ENCODE measurements at places on chromosomes 3 and 15.

DNA sequence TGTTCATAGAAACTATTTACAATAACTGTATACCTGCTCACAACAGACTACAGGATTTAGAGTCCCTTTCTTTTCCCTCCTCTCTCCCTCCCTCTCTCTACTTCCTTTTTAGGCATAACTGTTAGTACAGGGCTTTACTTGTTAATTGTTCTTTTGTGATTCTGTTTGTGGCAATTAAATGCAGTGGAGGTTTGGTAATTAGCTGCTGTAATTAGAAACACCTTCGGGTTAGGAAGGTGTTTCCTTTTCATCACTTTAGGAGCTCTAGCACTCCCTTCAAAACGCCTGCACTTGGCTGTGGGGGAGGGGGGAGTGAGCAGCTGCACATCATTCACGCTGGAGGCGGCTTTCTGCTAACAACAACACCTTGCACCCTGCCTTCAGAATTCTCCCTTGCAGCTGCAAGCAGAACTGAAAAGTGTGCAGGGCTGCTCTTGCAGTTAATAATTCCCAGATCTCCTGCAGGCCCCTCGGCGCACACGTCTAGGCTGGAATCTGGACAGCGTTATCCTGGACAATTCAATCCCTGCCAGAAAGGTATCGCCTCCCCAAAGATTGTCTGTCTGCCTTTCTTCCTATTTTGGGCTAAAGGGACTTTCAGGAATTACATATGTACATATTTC lies 242.6 kb upstream of the RGMA start:
- no peak for DNase-seq

DNA sequence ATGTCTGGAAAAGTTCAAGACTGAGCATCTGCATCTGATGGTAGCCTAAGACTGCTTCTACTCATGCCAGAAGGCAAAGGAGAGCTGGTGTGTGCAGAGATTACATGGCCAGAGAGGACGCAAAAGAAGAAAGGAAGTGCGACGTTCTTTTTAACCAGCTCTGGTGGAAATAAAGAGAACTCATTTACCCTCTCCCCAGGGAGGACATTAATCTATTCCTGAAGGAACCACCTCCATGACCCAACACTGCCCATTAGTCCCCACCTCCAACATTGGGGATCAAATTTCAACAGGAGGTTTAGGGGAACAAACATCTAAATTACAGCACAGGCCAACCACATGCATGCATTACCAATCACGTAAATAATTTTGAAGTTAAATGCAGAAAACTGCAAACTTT lies 1.5 kb upstream of the NCK1 start:
- no peak for DNase-seq

DNA sequence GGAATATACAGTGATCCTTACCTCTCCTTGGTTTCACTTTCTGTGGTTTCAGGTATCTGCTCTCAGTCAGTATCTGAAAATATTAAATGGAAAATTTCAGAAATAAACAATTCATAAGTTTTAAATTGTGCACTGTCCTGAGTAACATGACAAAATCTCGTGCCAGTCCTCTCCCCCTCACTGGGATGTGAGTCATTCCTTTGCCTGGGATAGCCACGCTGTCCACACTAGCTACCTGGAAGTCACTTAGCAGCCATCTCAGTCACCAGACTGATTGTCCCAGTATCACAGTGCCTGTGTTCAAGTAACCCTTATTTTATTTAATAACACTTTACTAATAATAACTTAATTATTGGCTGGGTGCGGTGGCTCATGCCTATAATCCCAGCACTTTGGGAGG lies 15.3 kb upstream of the KLHL25 start:
- DNase-seq, result no peak

GRCh38 chr15:24675332-24676144 lies at the start of gene NPAP1:
Gene NPAP1 (plus strand): TSS chr15:24675775. CDS start chr15:24675868, 93 bp downstream.
- no peak for DNase-seq

GRCh38 chr15:51184627-51185026 lies 89.9 kb upstream of the TNFAIP8L3 start:
- no peak for DNase-seq

DNA sequence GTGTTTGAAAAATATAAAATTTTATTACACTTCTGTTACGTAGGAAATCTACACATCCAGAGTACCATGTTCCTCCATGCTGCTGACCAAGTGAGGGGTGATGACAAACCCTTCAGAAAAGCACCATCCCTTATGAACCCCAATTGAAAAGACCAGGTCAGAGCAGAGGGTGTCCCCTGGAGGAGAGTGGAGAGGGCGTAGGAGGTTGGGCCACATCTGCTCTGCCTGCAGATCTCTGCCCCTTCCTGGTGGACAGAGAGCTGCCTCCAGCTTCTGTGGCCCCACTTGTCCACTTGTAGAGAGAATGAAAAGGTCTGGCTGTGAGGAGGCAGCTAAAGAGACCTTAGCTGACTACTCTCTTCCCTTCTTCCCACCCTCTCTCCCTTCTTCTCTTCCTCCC lies 55.5 kb downstream of the GLDN start:
- DNase-seq, result no peak

DNA sequence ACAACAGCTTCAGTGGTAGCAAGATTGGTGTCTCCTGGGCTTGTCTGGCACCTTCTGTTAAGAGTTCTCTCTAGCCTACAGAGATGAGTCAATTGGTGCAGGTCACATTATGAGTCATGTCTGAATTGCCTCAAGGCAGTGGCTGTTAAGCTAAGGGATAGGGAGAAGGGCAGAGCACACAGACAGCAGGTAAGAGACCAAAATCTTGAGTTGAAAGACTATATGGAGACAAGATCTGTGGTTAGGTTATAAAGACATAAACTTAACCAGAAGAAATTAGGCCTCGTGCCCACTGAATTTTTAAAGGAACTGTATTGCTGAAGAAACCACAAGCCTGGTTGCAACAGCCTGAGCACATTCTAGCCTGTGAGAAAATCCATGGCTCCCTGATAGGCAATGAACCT lies 19.2 kb upstream of the KPNA1 start:
- peak; percentile 10 for DNase-seq

- no peak for DNase-seq
Measured at GRCh38 chr15:49622561-49622960, 1.7 kb downstream of the DTWD1 start.

DNA sequence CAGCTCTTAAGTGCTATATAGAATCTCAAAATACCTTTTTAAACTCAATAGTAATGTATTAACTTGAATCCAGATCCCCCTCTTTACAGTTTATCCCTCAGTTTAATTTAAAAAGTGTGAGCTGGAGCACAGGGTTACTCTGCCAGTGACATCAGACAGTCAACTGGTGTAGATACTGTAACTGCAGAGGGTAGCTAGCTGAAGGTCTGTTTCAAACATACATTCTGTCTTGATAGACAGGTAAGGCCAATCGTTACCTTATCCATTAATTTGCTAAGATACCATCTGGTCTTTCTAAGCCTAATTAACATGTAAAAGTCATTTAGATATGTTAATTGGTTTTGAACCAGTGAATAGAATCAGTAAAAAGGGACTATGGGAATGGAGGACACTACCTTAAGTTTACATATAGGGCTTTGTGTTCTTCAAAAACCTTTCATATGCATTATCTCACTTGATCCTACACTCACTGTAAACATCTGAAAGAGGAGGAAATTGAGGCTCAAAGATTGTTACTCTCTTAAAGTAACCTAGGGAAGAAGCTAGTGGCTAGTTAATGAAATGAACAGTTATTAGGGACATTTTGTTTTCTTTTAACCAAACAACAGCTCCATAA lies 59.5 kb upstream of the TSPAN3 start:
- DNase-seq, result no peak

DNA sequence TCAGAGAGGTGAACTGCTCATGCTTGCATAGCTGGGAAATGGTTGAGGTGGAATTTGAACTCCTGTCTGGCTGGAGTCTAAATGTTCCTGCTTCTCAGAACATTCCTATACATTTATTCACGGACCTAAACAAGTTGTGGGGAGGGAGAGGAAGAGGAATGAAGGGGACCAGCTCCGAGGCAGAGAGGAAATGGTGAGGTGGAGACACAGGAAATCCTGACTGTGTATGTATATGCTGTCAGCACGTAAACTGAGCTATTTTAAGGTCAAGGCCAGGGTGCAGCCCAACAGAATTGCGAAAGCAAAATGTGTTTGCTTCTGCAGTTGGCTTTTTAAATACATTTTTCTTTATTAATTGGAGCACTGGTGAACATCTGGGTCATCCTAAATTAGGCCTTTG lies 74.1 kb upstream of the POMGNT2 start:
- peak; percentile 36 for DNase-seq

GRCh38 chr3:5134499-5134898 lies 12.4 kb downstream of the ARL8B start:
- no peak for DNase-seq

- DNase-seq, result no peak
Measured at GRCh38 chr3:170523248-170523647, 62.6 kb downstream of the SLC7A14 start.

- DNase-seq, result peak; percentile 32
Measured at GRCh38 chr15:74826364-74826819, at the start of gene CPLX3. Gene CPLX3 (plus strand): TSS chr15:74826627. CDS start chr15:74826704, 77 bp downstream.

GRCh38 chr15:71201477-71201876 lies 86.2 kb downstream of the THSD4 start:
- no peak for DNase-seq

- no peak for DNase-seq
Measured at GRCh38 chr3:159887911-159888310, 100.7 kb upstream of the IL12A start.

GRCh38 chr15:60002528-60003218 lies 1.4 kb upstream of the FOXB1 start:
- no peak for DNase-seq

DNA sequence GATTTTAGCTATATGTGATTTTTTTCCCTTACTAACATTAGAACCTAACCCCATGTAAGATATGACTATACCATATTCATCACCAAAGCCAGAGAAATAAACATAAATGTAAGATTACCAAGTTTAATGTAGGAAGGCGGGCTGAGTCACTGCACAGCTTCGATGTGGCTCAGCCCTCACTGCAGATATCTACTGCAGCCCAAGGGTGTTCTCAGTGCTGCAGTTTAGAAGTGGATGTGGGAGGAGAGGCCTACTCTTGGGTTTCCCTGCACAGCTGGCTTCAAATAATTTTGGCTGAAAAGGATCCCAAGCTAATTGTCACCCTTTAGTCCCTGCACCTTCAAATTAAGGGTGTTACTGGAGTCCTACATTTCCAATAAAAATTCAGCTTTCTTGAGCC lies 9.3 kb downstream of the ARPP19 start:
- DNase-seq, result peak; percentile 12

GRCh38 chr3:70531063-70531657 lies 218.7 kb upstream of the MDFIC2 start:
- no peak for DNase-seq

DNA sequence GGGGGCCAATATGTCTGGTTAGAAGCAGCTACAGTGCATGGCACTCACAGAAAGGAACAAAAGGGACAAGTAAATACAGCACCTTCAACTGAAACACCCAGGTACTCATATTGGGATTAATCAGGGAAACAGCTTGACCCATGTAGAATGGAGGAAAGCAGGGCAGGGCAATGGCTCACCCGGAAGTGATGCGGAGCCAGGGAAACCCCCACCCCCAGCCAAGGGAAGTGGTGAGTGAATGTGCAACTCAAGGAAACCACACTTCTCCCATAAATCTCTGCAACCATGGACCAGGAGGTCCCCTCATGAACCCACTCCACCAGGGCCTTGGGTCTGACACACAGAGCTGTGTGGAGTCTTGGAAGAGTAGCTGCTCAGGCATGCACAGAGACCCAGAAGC lies 117.1 kb downstream of the MTHFS start:
- DNase-seq, result no peak

GRCh38 chr15:64990168-64990470 lies 405 bp upstream of the SPG21 start:
- DNase-seq, result no peak

DNA sequence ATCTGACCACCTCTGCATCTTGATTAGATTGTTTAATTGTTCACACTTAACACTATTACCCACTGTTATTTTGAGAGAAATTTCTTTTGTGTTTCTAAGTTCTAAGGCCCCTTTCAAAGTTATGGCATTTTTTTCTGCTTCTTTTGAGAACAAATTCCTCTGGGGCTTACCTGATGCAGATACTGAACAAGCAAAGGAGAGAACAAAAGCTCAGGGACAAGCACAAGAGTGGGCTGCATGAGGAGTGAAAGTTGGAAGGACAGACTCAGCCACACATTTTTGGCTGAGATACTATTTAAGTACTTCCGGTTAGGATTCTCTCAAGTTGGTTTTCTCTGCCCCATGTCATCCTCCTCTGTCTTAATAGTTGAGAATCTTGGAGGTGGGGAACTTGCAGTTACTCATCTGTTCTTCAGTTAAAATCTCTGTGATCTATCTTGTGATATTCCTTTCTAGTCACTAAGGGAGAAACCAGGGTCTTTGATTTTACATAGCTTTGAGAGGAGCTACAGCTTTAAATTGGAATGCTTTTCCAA lies 54.7 kb downstream of the CMTM6 start:
- no peak for DNase-seq

GRCh38 chr15:45320581-45321205 lies 57.7 kb downstream of the GATM start:
- no peak for DNase-seq

GRCh38 chr15:51801391-51801835 lies 28.0 kb upstream of the TMOD3 start:
- no peak for DNase-seq

- DNase-seq, result no peak
Measured at GRCh38 chr3:139117136-139117675, 72.5 kb upstream of the PRR23C start.

GRCh38 chr3:14957925-14958324 lies 10.5 kb downstream of the NR2C2 start:
- DNase-seq, result no peak

GRCh38 chr3:10432156-10432845 lies 73.1 kb downstream of the ATP2B2 start:
- DNase-seq, result no peak

DNA sequence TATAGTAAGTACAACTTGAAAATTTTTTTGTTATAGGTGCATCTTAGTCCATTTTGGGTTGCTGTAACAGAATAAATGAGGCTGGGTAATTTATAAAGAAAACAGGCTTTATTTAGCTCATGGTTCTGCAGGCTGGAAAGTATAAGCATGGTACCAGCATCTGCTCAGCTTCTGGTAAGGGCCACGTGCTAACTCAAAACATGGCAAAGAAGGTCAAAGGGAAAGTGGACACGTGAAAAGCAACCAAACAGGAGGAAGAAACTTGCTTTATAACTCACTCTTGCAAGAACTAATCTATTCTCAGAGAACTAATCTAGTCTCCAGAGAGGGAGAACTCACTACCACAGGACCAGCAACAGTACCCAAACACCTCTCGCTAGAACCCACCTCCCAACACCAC lies 9.1 kb downstream of the HDGFL3 start:
- DNase-seq, result no peak

- DNase-seq, result no peak
Measured at GRCh38 chr3:122025296-122025695, 3.2 kb upstream of the ILDR1 start.

DNA sequence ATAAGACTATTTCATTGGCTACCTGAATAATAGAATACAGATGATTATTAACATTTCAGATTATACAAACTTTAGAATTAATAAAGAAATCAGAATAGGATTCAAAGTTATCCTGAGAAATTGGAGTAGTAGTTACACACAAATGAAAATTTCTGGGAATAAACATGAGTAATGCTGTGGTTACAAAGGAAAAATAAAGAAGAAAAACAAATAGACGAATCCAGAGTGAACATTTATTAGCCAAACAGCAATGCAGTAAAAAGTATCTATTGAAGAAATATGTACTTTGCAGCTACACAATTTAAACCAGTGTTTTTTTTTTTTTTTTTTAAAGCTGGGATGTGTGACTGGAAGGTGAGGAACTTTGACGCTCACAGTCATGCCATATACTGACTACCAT lies 1159.2 kb downstream of the TUSC7 start:
- DNase-seq, result no peak
